ENCODE measurements at places on chromosomes 2 and 18.

DNA sequence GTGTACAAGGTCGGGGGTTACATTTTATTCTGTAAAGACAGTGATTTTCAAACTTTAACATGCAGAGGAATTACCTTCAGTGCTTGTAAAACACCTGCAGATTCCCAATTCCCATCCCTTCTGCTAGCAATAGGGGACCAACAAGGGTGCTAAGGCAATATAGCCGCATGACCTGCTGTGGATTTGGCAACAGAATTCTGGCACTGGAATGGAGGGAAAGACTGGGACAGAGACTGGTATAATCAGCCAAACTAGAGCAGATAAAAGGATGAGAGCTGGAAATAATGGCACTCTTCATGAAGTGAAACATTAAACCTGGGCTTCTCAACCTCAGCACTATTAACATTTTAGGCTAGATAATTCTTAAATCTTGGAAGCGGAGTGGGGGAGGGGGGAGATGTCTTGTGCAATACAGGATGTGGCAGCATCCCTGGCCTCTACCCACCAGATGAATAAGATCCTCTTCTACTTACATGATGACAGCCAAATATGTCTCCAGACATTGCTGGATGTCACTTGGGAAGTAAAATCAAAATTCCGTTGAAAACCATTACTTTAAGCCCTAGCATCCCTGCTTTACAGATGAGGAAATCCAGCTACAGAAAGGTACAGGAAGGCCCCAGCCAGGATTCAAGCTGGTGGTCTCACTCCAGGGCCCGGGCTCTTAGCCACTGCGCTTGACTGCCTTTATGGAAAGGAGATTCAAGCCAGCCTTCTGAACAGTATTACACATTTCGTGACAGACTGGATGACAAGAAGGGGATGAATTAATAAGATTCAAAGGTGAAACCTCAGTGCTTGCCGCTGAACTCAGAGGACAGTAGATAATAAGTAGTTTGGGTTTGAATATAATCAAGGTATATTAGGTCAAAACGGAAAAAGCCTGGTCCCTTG is 1.7 kb downstream of the EVA1A start:
- DNase-seq, result no peak

GRCh38 chr2:189152483-189152882 is 27.1 kb downstream of the COL5A2 start:
- no peak for DNase-seq

DNA sequence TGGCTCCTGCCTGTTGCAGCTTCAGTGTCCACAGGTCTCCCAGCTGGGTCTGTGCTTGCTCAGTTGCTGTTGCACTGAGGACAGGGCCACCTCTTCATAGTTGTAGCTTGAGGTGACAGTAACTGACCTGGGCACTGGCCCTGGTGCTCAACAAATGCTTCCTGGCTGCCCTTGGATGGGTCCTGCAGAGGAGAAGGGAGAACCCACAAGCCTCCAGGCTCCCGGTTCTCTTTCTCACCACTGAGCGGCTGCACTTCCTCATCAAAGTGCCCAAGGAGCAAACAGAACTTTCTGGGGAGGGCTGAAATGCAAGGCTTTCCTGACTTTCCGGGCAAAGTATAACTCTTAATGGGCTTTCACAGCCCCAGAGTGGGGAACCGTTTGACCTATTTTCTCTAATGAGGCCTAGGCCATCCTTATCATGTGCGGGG is 38.7 kb downstream of the LCT start:
- DNase-seq, result no peak

- DNase-seq, result no peak
Measured at GRCh38 chr2:236745420-236746210, 176.0 kb downstream of the ACKR3 start.

DNA sequence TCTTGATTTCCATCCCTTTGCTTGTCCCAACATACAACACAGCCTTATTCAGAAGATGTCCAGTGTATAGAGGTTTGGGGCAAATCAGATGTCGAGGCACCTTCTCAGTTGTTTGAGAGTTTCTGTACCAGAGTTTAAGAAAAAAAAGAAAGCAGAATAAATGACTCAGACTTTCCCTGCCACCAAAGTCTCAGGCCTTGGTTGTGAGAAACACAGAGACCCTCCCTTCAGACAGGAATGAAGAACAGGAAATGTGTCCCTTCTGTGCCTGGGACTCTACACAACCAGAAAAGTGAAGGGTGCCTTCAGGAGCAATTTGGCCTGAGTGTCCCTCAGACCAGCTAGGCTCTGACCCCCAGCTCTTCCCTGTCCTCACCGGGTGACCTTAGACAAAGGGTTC is 37.3 kb upstream of the REL start:
- DNase-seq, result no peak

DNA sequence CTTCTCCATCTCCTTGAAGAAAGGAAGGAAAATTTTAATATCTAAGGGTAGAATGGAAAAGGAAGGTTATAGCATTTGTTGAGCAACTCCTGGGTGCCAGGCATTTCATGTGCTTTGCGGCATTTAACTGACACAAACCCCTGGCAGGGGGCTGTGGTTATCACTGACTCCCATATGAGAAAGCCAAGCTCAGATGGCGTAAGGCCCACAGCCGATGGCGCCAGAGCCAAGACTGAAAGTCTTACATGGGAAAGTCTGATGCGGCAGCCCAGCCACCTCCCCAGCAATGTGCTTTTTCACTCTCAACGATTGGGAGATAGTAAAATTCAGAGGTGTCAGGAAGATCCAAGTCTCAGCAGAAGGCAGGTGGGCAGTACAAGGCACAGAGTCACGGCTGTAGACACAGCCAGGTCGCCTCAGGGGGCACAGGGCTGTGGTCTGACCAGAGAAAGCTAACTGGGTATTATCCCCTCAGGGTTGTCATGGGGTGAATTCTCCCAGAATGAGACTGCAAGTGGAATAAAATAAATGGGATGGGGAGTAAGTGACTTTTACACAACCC is 324.2 kb upstream of the NCKAP5 start:
- no peak for DNase-seq

Measured in activated CD4-positive, alpha-beta T cell treated with anti-CD3 and anti-CD28 coated beads for 24 hours (primary cell).